ENCODE measurements at places on chromosomes 4 and X. TPM values are rescaled to one million over a fixed set of nuclear protein-coding genes. Genes with fewer than 3 reads are reported as not detected.

The CLIC2 gene
- total RNA-seq, result not detected

The P2RY10 gene
- not detected for total RNA-seq

The TMPRSS11F gene
- total RNA-seq, result not detected

The MAOB gene
- 0.67 TPM for total RNA-seq

The PLP1 gene
- total RNA-seq, result 0.07 TPM

The EDNRA gene
- 43.1 TPM for total RNA-seq

The MAGEA2B gene
- not detected for total RNA-seq

The STPG2 gene
- total RNA-seq, result 0.81 TPM

The PGAM4 gene
- total RNA-seq, result not detected

The CAMK2D gene
- total RNA-seq, result 84.7 TPM

The GPR50 gene
- 0.35 TPM for total RNA-seq

The SLAIN2 gene
- 92.5 TPM for total RNA-seq

The SLC4A4 gene
- total RNA-seq, result 14.9 TPM

The TDO2 gene
- 0.57 TPM for total RNA-seq

The GCNA gene
- total RNA-seq, result 1.6 TPM

The SHROOM3 gene
- 43.4 TPM for total RNA-seq

The MAGEB2 gene
- not detected for total RNA-seq

The MYOZ2 gene
- total RNA-seq, result 29.0 TPM

The ETDB gene
- total RNA-seq, result not detected

The GPR119 gene
- not detected for total RNA-seq

The SPANXA2 gene
- total RNA-seq, result not detected

The PCDH7 gene
- 206 TPM for total RNA-seq

The SAGE1 gene
- not detected for total RNA-seq

The RS1 gene
- not detected for total RNA-seq

The GPRIN3 gene
- total RNA-seq, result 9.7 TPM

The NAAA gene
- total RNA-seq, result 24.8 TPM

The HOPX gene
- 1.2 TPM for total RNA-seq

The GYPA gene
- not detected for total RNA-seq

The LRRC66 gene
- total RNA-seq, result 1.3 TPM

The KCNE5 gene
- total RNA-seq, result 0.92 TPM

The IL2 gene
- not detected for total RNA-seq

The PAGE4 gene
- total RNA-seq, result not detected

The SLIT2 gene
- 48.9 TPM for total RNA-seq

The FAAH2 gene
- total RNA-seq, result 4.4 TPM

The CT45A3 gene
- total RNA-seq, result not detected

The HELT gene
- total RNA-seq, result not detected

The FABP2 gene
- 5.5 TPM for total RNA-seq

The PDE5A gene
- total RNA-seq, result 1.1 TPM

The AR gene
- 0.70 TPM for total RNA-seq

The REELD1 gene
- not detected for total RNA-seq

The ABCG2 gene
- not detected for total RNA-seq

The MTNR1A gene
- 0.60 TPM for total RNA-seq

The ARMCX4 gene
- total RNA-seq, result 16.7 TPM

The RHOXF2 gene
- not detected for total RNA-seq

The PDGFC gene
- 18.2 TPM for total RNA-seq

The FAM47A gene
- not detected for total RNA-seq

The WDR17 gene
- 0.95 TPM for total RNA-seq

The PLK4 gene
- 13.0 TPM for total RNA-seq

The CENPI gene
- total RNA-seq, result 1.9 TPM

The JCHAIN gene
- total RNA-seq, result not detected

The EGF gene
- 3.7 TPM for total RNA-seq

The TEX13B gene
- not detected for total RNA-seq

Data from cardiac muscle cell (in vitro differentiated cells and primary cell).